ENCODE measurements at places on chromosomes 5 and 9.

- DNase-seq, result no peak
These were observed 2.8 kb upstream of the PRLR start for GRCh38 chr5:35233121-35233520.

GRCh38 chr9:21205204-21205603 lies 1.7 kb downstream of the IFNA10 start:
- DNase-seq, result no peak

DNA sequence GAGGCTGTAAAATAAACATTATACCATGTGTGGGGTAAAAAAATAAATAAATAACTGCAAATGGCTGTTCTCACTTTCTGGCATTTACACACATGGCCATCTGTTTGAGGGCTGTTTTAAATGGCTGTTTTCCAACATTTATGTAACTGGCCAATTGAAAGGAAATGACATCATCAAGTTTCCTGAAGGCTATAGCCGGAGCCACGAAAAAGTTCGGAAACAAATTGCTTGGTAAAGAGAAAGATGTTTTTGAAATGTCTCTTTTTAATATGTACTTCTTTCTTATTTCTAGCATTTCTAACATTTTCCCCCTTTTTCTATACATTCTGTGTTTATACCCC lies 95.4 kb upstream of the DAB2 start:
- peak; percentile 83 for DNase-seq

- no peak for DNase-seq
These were observed 189.8 kb downstream of the WDR70 start for GRCh38 chr5:37568893-37569292.

DNA sequence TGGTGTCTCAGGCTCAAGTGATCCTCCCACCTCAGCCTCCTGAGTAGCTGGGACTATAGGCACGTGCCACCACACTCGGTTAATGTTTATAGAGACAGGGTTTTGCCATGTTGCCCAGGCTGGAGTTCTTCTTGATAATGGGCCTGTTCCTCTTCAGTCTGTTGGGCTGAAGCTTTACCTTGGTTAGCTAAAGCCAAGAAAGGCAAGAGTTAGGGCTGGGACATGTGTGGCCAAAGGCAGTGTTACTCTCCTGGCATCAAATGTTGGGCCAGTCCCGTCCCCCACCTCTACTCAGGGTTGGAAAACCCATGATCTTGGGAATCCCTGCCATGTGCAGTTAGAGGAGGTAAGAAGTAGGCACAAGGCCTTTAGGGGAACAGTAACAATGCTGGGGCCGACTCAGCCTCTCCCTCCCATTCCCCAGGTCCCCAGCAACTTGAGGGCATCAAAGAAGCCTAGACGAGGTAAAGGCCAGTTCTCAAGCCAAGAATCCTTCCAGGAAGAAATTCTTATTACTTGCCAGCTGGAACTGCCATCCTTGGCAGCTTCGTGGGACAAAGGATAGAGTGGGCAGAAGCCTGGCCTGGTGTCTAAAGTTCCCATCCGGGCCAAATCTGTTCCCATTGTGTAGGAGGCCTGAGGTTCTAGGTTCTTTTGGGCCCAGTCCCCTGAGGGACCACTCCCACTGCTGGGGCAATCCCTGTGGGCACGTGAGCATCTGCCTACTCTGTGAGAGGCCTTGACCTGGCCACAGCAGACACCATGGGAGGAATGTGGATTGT lies 4.5 kb downstream of the EGR1 start:
- peak; percentile 94 for DNase-seq

DNA sequence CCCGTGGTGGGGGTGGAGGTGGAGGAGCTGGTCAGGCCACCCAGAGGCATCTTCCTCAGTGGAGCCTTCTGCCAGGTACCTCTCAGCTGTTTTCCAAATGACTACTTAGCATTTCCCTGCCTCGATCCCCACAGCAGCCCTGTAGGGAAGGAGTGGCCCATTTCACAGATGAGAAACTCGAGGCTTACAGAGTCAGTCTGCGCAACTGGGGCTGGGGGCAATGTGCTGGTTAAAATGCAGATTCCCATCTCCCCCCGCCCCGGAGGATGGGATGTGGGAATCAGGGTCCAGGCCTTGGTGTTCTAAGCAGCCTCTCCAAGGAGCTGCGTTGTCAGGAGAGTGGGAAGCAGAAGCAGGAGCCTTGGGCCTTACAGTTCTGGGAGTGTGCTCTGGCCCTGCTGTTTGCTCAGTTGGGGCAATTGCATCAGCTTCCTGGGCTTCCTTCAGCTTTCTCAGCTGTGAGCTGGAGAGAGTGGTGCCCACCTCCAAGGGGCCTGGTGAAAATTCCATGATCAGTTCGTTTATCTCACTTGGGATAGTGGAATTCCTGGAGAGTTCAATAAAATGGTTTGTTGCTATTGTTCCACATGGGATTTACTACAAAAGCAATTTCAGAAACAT lies 19.4 kb downstream of the ERGIC1 start:
- DNase-seq, result peak; percentile 57

GRCh38 chr9:115946530-115946929 lies 207.1 kb upstream of the PAPPA start:
- no peak for DNase-seq

DNA sequence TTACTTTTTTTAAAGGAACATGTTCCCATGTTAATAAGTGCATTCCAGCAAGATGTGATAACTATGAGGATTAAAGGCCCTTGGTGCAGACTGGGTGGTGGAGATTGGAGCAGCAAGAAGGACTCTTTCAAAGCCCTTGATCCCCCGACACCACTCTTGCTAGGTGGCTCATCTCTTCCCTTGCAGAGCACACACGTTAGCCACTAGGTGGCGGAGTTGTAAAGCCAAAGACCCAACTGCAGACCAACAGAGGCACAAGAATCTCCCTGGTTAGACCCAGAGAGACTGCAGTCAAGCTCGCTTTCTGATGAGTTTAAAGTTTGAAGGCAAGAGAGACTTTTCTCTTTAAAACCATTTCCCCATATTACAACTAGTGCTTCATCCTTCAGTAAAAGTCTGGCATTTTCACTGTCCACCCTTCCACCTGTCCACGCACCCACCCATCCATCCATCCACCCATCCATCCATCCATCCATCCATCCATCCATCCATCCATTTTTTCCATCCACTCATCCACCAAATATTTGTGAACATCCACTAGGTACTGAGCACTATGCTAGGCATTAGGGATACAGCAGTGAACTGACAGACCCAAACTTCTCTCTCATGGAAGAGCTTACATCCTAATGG lies 226.9 kb downstream of the MSX2 start:
- DNase-seq, result peak; percentile 85

- no peak for DNase-seq
These were observed 45.4 kb downstream of the RCL1 start for GRCh38 chr9:4838189-4838546.

DNA sequence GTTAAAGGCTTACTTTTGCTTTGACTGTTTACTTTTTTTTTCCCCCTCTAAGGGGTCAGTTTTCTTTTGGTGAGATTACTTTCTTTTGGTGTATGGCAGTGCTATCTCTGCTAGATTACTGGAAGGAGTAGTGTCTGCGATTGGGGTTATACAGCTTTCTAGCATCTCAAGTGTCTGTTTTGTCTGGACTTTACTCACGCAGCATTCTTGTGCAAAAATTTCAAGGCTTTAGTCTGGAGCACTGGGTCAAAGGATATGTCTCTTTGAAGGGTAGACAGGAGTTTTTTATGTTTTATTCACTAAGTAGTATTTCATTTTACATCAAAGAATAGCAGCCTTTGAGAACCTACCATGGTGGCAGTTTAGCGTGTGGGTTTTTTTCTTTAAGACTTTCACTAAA lies 52.6 kb downstream of the NDUFS4 start:
- no peak for DNase-seq

- no peak for DNase-seq
These were observed 35.9 kb downstream of the PRR16 start for GRCh38 chr5:120499876-120500563.

DNA sequence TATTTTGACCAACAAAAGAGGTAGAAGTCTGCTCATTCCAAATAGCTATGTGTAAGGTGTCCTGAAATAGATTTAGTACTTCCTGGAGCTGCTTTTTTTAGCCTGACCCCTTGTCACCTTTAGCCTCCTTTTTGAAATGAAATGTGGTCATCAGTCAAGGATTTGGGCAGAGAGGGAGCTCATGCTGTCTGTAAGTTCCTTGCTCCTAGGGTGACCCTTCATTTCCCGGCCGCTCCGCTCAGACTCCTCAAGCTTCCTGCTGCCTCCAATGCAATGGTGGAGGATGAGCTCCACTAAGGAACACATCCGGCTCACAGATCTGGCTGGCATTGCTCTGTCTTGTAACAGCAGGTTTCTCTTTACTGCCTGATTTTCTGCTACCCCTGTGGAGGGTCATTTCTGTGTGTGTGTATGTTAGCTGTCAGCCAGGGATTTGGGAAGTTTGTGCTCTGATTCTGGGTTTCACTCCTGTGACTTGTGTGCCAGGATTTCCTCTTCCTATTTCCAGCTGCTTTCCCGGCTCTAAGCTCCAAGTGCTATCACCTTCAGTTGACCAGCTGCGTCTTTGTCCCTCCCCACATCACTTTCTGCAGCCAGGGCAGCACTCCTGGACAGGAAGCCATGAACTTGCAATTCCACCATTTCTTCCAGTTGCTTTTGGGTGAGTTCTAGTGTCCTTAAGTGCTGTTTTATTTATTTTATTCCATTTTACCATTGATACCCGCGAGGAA lies 265.9 kb downstream of the ICE1 start:
- no peak for DNase-seq

- no peak for DNase-seq
These were observed 101.8 kb upstream of the MAST4 start for GRCh38 chr5:66494437-66494836.

DNA sequence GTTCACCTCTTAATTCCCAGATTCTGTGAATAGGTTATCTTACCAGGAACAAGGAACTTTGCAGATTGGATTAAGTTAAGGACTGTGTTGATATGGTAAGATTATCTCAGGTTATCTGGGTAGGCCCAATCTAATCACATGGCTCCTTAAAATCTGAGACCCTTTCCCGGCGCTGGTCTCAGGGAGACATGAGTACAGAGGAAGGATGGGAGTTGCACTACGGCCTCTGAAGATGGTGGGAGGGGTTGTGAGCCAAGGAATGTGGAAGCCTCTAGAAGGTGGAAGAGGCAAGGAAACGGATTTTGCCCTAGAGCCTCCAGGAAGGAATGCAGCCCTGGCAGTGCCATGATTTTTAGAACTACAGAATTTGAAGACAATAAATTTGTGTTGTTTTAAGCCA lies 95.1 kb downstream of the AK8 start:
- DNase-seq, result no peak

DNA sequence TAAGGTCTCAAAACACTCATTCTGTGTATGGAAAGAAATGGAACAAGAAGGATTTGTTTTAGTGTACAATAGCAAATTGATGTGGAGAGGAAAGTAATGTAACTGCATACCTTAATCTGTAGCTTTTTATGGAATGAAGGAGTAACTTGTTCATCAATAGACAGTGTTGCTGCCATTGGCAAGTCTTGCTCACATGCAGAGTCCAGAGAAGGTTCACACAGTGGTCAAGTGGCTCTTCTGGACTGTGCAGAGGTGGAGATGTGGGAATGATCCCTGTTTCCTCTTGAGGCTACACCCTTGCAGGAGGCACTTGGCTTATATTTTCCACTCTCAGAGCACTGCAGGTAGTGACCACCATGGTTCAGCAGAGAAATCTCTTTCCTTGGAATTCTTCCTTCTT lies 132.9 kb upstream of the ANKH start:
- no peak for DNase-seq

DNA sequence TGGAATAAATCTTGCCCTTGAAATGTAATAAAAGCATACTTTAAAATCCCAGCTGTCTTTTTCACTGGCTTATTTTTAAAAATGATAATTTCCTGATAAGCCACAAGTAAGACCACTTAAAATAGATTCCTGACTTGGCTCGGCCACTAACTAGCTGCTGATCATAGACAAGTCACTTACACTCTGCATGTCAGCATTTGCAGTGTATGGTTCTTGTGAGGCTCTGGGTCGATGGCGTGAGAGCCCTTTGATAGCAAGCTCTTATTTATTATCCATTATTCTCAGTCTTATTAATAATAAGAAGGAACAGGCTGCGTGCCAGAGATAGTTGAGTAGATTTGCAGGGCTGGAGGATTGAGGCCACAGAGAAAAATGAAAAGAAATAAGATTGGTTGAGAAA lies 110.7 kb upstream of the IL12B start:
- DNase-seq, result no peak

GRCh38 chr5:96691503-96692303 lies 29.5 kb downstream of the CAST start:
- peak; percentile 82 for DNase-seq

DNA sequence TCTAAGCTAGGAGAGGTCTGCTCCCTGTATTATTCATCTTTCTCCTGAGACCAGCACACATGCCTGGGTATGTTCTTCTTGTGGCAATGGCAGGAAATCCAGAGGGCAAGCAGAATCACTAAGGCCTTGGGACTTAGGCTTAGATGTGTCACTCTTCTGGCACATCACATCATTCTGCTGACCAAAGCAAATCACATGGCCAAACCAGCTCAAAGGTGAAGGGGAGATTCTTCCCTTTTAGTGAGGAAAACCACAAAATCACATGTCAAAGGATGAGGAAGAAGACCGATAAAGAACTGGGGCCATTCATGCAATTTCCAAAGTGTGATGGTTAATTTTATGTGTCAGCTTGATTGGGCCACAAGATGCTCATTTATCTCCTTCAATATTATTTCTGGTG lies 5.7 kb upstream of the AGGF1 start:
- DNase-seq, result no peak

DNA sequence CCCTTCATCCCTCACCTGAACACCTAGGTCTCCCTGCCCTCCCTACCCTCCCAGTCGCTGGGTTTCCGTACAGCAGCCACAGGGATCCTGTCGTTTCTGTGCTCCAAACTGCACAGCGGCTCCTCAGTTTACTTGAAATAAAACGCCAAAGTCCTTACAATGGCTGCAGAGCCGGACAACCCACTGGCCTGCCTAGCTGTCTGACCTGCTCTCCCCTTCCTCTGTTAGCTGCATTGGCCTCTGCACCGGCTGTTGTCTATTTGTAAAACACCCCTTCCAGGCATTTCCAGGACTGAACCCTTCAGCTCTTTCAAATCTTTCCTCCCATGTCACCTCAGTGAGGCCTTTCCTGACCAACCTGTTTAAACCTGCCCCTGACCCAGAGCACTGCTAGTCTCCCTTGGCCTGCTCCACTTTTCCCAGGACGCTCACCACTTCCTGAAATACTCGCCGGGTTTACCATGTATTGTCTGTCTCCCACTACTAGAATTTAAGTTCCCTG lies 9.1 kb upstream of the MGAT1 start:
- no peak for DNase-seq

DNA sequence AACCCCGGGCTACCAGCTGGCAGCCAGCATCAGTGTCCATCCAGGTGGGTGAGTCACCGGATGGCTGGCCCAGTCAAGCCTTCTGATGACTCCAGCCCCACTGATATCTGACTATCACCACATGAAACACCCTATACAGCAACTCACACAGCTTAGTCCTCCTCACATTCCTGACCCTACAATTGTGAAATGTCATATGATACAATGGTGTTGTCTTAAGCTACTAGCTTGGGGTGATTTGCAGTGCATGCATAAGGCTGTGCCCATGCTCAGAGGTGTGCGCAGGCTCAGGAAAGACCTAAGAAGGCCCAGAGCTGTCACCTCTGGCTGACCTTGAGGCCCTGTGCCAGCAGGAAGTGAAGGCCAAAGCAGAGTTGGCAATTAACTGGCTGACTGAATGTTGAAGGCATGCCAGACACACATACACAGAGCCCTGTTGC lies 21.5 kb upstream of the SEMA4D start:
- DNase-seq, result no peak

GRCh38 chr9:69474821-69475220 lies 149.8 kb downstream of the ENTREP1 start:
- DNase-seq, result no peak

All from adipocyte (in vitro differentiated cells).